Lower leg skin (tissue), 4 donors: ENCODE measurements at places on chromosomes 4 and X. TPM values are rescaled to one million over a fixed set of nuclear protein-coding genes. Genes with fewer than 3 reads are reported as not detected.
A peak's percentile ranks its signal among the peaks of the same experiment; 100 is the strongest.

- no peak for DNase-seq
These were observed 1508.9 kb downstream of the STIM2 start for GRCh38 chr4:28369499-28369898.

DNA sequence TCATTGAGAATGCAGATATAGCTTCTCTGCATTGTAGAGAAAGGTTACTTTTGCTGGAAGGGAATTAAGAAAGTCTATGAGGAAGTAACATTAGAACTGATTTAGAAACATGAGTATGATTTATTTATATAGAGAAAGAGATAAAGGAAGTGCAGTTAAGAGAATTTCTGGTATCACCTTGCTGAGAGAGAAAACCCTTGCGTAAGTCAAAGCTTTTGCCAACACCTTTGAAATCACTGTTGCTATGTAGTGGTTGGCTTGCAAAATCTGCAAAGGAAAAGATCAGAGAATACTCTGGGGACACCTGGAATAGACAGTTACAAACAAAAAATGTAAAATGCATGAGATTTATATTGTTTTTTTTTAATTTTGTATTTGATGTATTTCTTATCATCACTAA is 137.3 kb upstream of the RXFP1 start:
- DNase-seq = no peak

DNA sequence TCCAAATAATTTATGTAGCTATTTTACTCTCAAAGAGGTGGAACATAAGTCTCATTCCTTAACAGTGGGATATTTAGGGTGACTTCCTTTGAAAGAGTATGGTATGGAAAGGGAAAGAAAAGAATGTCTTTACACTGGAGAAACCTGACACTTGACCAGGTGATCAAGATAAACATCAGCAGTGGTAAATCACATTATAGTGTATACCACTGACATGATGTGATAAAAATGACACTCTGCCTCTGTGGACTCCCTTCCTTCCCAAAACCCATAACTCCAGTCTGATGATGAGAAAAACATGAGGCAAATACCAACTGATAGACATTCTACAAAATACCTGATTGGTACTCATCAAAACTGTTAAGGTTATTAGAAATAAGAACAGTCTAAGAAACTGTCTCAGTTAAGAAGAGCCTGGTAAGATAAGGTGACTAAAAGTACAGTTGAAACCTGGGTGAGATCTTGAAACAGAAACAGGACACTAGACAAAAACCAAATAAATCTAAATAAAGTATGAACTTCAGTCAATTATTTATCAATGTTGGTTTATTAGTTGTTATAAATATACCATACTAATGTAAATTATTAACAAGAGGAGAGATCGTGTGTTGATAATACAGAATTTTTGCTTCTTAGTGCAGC is 144.2 kb upstream of the PCDH18 start:
- DNase-seq = no peak

- DNase-seq = no peak
These were observed 1165.0 kb upstream of the TENM3 start for GRCh38 chr4:181078196-181078595.

- DNase-seq = no peak
These were observed 50.4 kb downstream of the GSTCD start for GRCh38 chr4:105758958-105759357.

DNA sequence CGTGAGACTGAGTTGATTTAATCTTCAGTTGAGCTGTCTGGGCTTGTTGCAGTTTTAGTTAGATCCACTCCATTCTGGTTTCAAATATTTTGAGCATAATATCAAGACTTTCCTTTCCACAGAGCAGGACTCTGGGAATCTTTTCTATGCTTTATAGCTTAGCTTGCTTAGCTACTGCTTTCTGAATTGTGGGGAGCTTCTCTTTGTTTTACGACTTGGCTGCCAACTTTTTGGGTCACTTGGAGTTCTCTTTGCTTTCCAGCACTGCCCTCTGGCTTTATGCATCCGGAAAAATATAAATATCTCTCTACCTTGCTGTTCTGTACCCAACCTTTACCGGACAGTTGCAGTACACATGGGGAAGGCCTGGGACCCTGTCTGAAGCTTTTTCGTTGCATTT is 292.1 kb downstream of the STIM2 start:
- DNase-seq = no peak

GRCh38 chrX:78838709-78839108 is 91.2 kb downstream of the LPAR4 start:
- no peak for DNase-seq

DNA sequence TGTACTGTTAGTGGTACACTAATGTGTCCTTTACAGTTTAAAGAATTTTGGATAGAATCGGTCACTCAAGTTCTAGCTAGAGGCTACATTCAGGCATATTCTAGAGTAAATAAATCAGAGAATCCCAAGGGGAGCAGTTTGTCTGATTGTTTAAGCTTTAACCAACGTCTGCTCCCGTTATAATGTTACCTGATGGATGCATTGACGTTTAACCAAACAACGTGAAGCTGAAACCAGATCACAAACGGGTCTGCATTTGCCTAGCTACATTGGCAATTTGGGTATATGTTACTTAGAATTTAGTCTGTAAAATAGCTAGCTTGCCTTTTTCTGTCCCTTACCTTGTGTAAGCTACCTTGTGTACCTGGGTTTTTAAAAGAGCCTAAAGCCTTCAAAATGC is 1.6 kb downstream of the PI4K2B start:
- DNase-seq = no peak

DNA sequence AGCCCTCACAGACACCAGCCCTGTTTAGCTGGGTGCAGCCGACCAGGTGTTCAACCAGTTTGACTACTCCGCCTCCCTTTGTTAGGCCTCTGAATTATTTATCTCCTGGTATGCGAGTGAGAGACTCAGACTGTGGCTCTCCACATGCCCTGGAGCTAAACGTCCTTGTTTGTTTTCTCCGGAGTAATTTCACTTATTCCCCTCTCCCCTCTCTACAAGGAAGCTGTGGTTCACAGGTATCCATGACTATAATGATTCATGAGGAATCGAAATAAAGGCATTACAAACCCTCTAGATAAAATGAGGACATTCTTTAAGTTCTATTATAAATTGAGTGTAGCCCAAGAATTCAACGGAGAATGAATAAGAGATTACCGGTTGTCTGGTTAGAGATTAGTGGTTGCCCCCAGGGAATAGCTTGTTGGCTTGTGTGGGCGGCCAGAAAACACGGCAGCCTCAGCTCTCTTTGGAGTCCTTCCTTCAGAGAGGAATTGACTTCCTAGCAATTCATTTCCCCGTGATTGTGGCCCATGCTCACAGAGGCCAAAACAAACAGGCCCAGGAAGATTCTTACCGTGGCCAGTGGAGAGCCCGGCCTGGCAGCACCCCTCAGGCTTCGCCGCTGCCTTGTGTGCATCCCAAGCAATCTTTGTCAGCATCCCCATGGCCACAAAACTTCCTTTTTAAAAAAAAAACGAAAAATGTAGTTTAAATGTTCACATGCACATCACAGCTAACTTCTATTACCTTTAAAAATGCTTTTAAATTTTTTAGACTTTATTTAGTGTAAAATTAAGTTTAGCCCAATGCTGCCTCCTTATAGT is 60.2 kb upstream of the CBR4 start:
- DNase-seq = peak; percentile 86

- DNase-seq = no peak
These were observed 57.6 kb downstream of the RFC1 start for GRCh38 chr4:39308611-39309010.

GRCh38 chr4:25857403-25857802 is 5.4 kb downstream of the SEL1L3 start:
- no peak for DNase-seq

GRCh38 chr4:152946446-152946845 is 10.3 kb downstream of the FHDC1 start:
- DNase-seq = no peak

GRCh38 chrX:123871309-123871708 is 11.5 kb downstream of the XIAP start:
- DNase-seq = no peak

STARD8 gene
- total RNA-seq = 3.3 TPM

GAGE12E gene
- not detected for total RNA-seq

USP17L22 gene
- total RNA-seq = not detected

NEXMIF gene
- 0.79 TPM for total RNA-seq

TMSB15A gene
- not detected for total RNA-seq

PFKFB1 gene
- total RNA-seq = 0.42 TPM

ATG4A gene
- 3.8 TPM for total RNA-seq
